Mesothelial cell of epicardium (in vitro differentiated cells): ENCODE measurements at places on chromosomes 2 and 18. TPM values are rescaled to one million over a fixed set of nuclear protein-coding genes. Genes with fewer than 3 reads are reported as not detected.

The GRP gene
- not detected in 3 replicates for total RNA-seq

The ABCG8 gene
- total RNA-seq = not detected in 3 replicates

DNA sequence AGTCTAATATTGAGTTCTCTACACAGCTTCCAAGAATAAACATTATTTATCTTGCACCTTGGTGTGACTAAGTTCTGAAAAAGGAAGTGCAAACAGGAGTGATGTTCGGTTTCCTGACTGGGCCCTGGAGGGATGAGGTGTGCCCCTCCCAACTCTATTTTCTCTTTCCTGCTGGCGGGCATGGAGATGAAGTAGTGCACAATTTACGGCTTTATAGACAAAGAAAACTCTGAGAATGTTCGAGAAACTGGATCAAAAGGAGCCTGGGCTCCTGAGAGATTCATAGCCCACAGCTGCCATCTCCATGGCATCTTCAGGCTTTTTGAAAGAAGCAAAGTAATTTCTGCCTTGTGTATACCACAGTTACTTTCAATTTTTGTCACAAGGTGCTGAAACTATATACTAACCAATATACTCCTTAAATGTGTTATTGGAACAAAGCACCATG lies 22.3 kb downstream of the LRATD1 start:
- DNase-seq = no peak

The GALNT14 gene
- 1.7 to 2.8 TPM (median 2.2 TPM) in 3 replicates for total RNA-seq

- no peak for DNase-seq
These were observed 34.7 kb upstream of the CALCRL start for GRCh38 chr2:187482796-187483195.

GRCh38 chr2:43041173-43041591 lies 185.2 kb downstream of the ZFP36L2 start:
- no peak for DNase-seq

GRCh38 chr18:21272016-21272579 lies 30.1 kb downstream of the GREB1L start:
- no peak for DNase-seq

GRCh38 chr2:42117923-42118753 lies 51.0 kb upstream of the EML4 start:
- no peak for DNase-seq

GRCh38 chr2:60318544-60318943 lies 234.9 kb downstream of the BCL11A start:
- no peak for DNase-seq

- DNase-seq = no peak
These were observed 125.7 kb upstream of the SNTG2 start for GRCh38 chr2:824954-825353.

DNA sequence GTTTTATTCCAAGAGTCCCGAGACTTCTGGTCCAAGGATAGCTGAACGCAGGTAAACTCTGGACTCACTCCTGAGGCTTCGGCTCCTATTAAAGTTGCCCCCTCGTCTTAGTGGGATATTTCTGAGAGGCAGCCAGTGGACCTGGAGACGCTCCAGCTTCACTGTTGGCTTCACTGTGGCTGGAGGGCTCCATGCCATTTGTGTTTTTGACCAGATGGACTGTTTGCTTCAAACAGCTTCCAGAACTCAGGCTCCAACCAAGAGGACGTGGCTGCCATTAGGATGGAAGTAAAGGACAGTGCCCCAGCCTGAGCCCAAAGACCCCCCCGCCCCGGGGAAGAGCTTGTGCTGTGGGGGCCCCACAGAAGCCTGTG lies 94.4 kb upstream of the LDAH start:
- DNase-seq = no peak

DNA sequence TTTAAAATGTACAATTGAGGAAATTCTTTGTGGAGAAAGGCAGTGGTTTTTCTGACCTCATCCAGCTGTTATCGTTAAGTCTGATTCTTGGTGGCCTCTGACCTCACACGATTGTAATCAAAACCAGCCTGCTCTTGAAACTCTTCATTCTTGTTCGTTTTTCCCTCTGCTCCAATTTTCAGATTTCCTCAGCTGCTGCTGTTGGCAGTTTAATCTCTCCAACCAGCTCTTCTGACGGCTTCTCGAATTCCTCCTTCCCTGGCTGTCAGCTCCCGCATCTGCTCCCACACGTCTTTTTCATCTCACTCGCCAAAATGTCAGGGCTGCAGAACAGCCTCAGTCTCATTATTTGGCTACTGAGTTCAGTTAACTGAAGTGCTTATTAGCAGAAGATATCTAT lies 136.1 kb downstream of the DCDC2C start:
- no peak for DNase-seq

DNA sequence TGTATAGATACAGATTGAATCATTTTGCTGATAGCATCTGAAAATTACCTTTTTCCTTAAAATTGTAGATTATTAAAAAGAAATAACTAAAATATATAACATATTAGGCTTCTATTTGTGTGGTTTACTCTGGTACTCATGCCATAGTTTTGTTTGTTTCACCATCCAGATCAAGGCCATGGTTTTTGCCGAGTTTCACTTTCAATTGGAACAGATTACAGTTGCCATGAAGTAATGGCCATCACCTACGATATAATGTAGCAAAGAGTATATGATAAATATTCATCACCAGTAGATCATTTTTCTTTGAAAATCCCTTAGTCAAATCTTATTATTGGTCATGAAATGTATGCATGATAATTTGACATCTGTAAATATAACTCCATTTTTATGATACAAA lies 11.9 kb upstream of the DNAH7 start:
- no peak for DNase-seq

The CAMKMT gene
- 8.3 to 11.3 TPM (median 8.6 TPM) in 3 replicates for total RNA-seq

DNA sequence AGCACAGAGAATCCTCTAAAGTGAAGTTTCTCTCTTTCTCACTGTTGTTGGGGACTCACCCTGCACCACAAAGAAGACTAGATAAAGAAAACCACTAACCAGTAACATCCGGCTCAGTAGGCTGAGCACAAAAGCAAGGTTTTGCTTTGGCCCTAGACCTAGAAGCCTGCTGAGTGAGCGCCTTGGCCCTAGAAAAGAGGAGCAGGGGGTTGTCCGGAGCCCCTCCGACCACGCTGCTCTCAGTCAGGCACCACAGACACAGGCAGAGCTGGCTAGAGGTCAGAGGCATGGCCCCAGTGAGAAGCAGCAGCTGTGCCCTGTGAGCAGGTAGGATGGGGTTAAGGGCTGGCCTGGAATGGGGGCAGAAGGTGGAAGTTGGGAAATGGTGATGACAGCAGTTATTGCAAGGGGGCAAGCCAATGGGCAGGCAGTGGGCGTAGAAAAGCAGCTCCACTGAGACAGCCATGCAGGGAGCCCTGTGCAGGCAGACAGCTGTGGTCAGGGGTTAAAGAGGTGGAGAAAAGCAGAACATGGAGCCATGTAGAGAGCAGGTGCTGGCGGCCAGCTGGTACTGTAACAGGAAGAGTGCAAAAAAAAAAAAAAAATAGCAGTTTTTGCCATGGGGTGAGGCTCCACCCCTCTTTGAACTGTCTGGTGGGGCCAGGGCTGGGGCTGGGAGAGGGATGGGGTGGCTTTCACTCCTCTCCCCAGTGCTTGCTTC lies 36.9 kb upstream of the SLC14A1 start:
- no peak for DNase-seq

DNA sequence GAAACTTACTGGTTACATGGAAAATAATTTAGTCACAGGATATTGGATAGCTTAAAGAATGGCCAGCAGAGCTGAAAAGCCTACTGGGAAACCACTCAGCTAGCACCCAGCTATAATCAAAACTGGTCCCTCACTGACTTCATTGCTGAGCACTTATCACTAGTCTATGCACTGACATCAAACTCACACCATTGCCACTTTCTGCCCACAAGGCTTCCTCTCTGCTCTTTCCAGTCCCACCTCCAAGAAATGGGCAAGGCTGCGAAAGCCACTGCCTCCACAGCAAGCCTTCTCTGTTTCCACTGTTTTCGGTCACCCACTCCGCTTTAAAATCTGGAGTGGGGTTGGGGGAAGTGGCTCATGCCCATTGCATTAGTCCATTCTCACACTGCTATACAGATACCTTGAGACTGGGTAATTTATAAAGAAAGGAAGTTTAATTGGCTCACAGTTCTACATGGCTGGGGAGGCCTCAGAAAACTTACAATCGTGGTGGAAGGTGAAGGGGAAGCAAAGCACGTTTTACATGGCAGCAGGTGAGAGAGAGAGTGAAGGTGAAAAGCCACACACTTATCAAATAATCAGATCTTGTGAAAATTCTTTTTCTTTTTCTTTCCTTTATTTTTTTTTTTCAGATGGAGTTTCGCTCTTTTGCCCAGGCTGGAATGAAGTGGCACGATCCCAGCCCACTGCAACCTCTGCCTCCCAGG lies 77.0 kb upstream of the CERS6 start:
- DNase-seq = no peak

The SERPINB10 gene
- not detected in 3 replicates for total RNA-seq

DNA sequence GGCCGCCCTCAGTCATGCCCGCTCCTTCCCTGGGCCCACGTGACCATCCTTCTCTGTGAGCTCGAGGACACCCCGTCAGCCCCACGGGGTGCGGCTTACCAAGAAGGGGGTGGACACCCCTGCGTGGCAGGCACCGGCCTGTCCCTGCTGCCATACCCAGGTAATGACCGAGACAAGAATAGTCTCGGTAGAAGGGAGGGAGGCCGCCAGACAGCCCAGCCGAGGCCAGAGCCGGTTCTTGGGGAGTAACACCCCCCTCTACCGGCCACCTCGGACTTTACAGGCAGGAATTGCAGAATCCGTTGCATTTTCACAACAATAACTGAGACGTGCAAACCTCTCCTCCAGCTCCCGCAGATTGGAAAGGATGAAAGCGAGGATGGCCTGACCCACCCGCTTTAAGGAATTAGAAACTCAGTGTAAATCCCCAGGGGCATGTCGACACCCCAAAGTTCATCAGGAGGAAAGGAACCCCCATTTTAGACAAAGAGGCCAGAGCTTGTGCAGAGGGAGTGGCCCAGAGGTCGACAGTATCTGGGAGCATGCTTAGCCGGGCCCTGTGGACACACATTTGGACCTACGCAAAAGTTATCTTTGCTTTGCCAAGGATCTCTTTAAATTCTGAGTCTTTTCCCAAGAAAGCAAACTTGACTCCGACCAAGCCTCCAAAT lies 60.1 kb upstream of the GLI2 start:
- no peak for DNase-seq

The PDE1A gene
- total RNA-seq = 1.2 to 1.9 TPM (median 1.6 TPM) in 3 replicates

- DNase-seq = no peak
These were observed 11.1 kb downstream of the HES6 start for GRCh38 chr2:238228700-238229099.

DNA sequence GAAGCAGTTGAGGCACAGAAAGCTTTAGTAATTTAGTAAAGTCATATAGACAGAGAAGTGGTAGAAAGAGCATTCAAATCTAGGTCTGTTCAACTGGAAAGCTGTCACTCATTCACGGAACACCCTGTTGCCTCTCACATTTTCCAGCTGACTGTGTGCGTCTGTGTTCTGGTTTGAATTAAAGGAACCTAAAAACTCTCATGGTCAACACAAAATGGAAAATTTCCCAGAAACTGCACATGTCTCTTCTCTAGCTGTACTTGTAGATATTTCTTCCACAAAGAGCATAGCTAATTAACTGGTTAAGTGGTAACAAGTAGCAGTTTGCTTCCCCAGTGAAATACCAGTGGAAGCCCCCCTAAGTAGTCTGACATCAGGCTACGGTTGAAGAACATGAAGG lies 390.8 kb downstream of the TGIF1 start:
- DNase-seq = no peak

GRCh38 chr2:103401621-103402020 lies 639.8 kb downstream of the TMEM182 start:
- DNase-seq = peak; percentile 40

The RUFY4 gene
- not detected in 3 replicates for total RNA-seq

- DNase-seq = no peak
These were observed 187.8 kb upstream of the TNP1 start for GRCh38 chr2:217047631-217048030.

GRCh38 chr18:59265246-59265973 lies 7.8 kb downstream of the RAX start:
- DNase-seq = no peak

DNA sequence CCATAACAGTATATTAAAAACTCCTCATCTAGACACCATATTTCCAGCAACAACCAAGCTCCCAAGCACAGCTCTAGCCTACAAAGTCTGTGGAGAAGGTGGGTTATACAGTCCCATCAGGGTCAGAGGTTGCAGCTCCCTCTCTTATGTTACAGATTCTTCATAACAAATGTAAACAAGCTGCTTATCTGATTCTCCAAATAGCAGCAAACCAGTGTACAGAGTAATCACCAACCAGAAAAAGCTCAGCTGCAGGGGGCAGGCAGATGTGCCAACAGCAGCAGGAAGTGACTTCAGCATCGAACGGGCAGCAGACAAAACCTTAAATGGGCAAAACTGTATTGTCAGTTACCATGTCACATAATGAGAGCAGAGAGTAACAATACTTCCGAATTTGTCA lies 52.9 kb upstream of the NABP1 start:
- no peak for DNase-seq

The ITPRIPL1 gene
- 8.9 to 12.0 TPM (median 10.9 TPM) in 3 replicates for total RNA-seq
